CD4-positive, alpha-beta T cell treated with Interleukin-12 subunit alpha and Interleukin-12 subunit beta, for 1 hour (primary cell): ENCODE measurements at places on chromosomes 6 and 20.

- peak; percentile 32 for DNase-seq
Observed at GRCh38 chr20:53736757-53737395, 143.2 kb upstream of the ZNF217 start.

DNA sequence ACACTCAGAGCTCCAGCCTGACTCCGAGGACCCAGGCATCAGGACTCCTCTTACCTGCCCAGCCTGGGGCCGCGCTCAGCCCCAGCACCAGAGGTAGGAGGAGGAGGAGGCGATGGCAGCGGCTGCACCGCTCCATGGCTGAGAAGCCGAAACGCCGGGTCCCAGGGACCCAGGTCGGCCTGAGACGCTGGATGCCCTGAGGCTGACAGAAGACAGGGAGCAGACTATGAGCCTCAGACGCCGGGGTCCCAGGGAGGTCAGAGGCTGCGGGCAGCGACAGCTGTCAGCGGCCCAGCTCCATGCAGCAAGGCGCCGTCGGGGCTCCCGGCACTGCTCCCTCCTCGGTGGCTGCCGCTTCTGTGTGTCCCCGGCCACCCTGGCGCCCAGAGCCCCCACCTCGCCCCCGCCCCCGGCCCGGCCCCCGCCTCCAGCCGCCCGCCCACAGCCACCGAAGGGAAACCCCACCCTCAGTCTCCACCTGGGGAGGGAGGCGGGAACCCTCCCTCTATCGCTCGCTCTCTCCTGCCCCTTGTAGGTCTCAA is at the start of gene COL11A2:
Gene COL11A2 (minus strand): TSS at position 363 of the 542 bp plus-strand sequence. CDS start 227 bp downstream, at position 136.
- DNase-seq: peak; percentile 46

- peak; percentile 9 for DNase-seq
Observed at GRCh38 chr6:18501663-18502013, 114.5 kb downstream of the RNF144B start.

DNA sequence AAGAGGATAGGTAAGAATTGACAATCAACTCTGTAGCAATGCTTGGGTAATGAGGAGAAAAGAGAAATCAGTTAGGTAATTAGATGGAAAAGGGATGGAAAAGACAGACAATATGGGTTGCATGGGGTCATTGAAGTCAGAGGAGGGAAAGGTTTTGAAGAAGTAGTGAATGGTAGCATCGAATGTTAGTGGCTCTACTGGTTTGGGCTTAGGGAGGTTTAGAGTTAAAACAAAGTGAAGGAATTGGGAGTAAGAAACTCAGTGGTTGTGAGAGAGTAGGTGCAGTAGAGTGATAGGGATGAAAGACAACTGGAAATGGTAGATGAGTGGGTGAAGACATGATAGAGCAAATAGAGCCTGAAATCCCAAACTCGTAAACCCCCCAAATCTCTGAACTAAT is 140.1 kb upstream of the ZFP64 start:
- no peak for DNase-seq

DNA sequence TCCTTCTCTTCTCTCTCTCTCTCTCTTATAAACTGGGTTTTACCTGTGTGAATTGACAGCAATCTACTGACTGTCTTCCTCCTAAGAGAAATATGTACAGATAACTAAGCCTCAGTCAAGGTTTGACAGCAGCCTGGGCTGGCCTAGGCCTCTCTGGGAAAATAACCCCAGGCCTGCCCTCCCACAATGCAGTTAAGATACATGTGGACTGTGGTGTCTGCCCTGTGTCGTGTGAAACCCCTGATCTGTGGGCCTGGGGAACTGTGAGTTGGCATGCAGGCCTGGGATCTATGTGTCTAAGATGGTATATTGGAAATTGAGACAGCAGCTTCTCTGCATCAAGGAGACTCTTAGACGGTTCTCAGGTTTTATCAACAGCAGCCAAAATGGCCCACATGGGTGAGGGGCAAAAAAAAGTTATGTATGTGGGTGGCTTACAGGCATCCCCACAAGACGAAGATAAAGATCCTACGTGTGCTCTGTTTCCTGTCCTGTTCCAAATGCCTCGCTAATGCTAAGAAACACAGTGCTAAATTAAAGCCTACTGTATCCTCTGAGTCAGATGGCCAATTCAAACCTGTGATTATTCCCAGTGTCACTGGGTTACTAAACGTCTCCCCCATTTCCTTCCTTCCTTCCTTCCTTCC is 19.0 kb downstream of the LRFN2 start:
- DNase-seq: no peak

GRCh38 chr6:139452148-139452876 is 77.9 kb upstream of the CITED2 start:
- no peak for DNase-seq

GRCh38 chr6:115865914-115866313 is 194.8 kb downstream of the FRK start:
- no peak for DNase-seq

DNA sequence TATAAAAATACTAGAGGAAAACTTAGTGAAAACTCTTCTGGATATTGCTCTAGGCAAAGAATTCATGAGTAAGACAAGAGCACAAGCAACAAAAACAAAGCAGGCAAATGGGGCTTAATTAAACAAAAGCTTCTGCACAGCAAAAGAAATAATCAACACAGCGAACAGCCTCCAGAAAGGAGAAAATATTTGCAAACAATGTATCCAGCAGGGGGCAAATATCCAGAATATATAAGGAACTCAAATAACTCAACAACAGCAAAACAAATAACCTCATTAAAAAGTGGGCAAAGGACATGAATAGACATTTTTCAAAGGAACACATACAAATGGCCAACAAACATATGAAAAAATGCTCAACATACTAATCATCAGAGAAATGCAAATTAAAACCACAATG is 17.1 kb upstream of the HECA start:
- DNase-seq: no peak

GRCh38 chr6:42321976-42322375 is 104.3 kb upstream of the MRPS10 start:
- no peak for DNase-seq

DNA sequence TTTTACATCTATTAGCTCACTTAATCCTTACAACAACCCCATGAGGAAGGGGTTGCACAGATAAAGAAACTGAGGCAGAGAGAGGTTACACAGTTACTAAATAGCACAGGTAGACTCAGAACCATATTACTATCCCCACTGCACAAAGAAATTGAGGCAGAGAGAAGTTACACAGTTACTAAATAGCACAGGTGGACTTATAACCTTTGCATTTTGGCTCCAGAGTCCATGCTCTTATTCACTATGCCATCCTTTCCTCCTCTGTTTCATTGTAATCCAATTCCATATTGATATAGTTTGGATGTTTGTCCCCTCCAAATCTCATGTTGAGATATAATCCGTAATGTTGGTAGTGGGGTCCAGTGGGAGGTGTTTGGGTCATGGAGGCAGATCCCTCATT is 3.5 kb downstream of the TDP2 start:
- no peak for DNase-seq

DNA sequence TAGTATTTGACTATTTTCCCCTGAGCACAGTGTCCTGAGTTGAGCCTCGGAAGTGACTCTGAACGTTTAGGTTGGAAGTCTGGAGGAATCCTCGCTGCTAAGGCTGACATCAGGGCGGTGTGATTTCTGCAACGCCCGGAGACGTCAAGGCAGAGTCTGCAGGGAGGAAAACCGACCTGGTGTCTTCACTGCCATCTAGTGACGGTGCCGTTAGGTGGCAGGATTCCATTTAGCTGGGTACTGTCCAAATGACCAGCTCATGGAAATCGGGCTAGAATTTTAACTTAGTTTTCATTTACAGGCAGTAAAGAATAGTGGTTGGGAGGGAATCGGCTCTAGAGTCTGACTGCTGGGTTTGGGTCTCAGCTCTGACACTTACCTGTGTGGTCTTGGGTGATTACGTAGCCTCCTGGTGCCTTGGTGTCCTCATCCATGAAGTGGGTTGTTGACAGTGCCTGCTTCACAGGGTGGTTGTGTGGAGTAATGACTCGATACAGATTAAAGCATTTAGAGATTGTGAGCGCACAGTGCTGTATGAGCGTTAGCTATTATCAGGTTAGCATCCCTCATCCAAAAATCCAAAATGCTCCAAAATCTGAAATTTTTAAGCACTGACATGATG is 35.0 kb downstream of the FOXF2 start:
- DNase-seq: peak; percentile 2

- no peak for DNase-seq
Observed at GRCh38 chr6:3209114-3210023, 18.1 kb downstream of the TUBB2B start.

DNA sequence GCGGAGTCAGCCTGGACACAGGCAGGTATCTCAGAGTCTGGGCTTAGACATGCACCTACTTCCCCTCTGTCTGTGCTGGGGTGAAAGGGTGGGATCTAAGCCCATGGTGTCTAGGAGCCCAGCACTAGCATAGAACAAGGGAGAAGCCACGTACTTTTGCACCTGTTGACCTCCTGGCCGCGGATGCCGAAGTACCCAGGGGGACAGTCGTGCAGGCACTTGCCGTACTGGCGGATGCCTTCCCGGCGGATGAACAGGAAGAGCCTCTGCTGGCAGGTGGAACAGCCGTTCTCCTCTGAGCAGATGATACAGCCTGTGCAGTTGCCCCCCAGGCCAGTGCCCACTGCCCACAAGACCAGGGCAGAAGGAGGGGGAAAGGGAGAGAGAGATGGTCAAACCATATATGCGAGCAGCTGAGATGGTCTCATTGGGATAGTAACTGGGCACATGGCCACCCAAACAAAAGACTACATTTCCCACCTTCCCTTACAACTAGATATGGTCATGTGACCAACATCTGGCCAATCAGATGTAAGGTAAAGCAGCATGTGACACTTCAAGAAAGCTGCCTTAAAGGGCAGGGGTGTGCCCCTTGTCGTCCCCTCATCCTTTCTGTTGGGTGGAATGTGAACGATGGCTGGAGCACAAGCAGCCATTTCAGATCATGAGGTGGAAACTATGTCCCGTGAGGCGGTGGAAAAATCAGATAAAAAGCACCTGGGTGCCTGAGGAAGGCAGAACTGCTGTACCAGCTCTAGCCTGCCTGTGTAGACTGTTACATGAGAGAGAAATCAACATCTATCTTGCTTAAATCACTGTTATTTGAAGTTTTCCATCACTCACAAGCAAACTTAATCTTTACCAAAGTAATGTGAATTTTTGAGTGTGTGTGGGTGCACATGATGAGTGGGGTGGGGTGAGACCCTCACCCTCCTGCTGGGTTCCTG is 34.0 kb downstream of the RSPO4 start:
- DNase-seq: peak; percentile 22

GRCh38 chr6:152463164-152463563 is 174.0 kb downstream of the SYNE1 start:
- DNase-seq: no peak

DNA sequence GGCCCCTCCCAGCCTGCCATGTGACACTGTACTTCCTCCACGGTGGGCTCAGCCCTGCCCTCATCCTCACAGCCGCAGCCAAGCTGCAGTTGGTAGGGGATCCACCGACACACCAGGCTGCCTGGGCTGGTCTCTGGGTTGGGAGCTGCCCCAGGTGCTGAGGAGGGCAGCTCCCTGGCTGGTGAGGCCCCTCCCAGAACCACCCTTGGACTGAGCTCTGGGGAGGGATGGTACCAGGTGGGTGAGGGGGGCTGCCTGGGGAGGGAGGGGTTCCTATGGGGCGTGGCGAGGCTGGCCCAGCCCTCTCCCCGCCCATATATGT is 185 bp upstream of the TNFRSF6B start:
- peak; percentile 39 for DNase-seq

GRCh38 chr20:25535762-25536161 is 49.6 kb downstream of the NINL start:
- DNase-seq: no peak

GRCh38 chr6:130624046-130624445 is 203.2 kb upstream of the SMLR1 start:
- DNase-seq: no peak

DNA sequence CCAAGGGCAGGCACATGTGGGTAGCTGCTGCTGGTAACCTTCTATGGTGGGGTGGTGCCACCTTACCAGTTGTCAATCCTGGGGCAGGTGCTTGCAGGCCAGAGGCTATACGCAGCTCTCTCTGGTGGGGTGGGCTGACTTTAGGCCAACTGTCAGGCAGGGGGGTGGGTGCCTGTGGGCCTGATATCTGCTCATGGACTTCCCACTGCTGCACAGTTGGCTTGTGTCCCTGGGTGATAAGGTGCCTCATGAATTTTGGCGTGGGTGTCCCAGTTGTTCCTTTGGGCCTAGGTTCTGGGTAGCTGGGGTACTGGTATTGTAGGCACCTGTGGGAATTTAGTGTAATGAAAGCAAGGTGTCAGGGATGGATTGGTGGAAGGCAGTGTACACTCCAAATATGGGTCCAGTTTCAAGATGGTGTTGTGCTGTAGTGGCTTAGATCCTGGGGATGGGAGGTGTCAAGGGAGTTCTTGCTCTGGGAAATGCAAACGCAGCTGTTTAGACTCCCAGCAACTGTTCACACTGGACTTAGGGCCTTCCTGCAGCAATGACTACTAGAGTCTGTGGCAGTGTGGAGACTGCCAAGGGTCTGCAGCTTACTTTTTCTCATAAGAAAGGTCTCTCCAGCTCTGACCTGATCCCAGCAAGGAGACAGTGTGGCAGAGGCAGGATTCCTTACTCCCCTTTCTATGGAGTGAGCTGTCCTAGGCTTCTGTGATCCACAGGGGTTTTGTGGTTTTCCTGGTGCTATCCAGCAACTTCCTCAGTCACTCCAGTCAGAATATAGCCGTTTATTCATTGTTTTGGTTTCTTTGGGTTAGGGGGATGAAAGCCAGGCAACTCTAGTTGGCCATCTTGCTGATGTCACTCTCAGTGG is 128.2 kb downstream of the CRYBG1 start:
- no peak for DNase-seq

GRCh38 chr6:36444470-36444869 is 1.7 kb downstream of the KCTD20 start:
- no peak for DNase-seq

GRCh38 chr6:157143890-157144798 is 179.2 kb downstream of the TMEM242 start:
- DNase-seq: no peak

DNA sequence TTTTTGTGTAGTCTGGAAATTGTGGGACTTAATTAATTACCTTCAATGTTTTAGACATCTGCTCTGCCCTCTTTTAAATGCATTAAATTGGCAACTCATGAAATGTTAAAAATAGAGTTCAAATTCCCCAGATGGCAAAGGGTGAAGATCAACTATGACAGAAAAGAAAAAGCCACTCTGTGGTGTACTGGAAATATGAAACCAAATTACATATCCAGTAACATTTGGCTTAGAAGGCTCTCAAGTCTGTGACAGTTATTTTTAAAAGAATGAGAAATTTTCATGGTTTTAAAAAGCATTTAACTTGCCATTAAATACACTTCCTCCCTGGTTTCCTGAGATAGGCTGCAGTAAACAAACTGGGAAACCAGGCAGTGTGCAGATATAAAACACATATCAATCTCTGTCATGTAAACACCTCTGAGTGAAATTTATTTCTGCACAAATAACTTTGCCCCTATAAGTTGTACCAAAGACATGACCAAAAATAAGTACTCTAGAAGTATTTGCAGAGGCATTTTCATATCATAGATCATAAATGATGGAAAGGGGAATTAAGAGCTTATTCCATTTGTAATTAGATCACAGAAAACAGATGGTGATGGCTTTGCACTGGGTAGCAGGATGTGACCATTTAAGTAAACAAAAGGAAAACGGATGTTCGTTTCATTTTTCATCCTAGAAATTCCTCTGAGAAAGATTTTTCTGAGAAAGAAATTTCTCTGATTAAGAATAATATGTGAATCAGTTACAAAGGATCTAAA is 360.1 kb downstream of the SAMD5 start:
- no peak for DNase-seq

- DNase-seq: no peak
Observed at GRCh38 chr6:38191418-38191817, 371.9 kb downstream of the ZFAND3 start.

GRCh38 chr20:36279362-36279761 is 26.8 kb upstream of the DLGAP4 start:
- DNase-seq: no peak
